Left hindlimb (tissue), 1 donor: ENCODE measurements at places on chromosomes 12 and 14.
A peak's percentile ranks its signal among the peaks of the same experiment; 100 is the strongest.

DNA sequence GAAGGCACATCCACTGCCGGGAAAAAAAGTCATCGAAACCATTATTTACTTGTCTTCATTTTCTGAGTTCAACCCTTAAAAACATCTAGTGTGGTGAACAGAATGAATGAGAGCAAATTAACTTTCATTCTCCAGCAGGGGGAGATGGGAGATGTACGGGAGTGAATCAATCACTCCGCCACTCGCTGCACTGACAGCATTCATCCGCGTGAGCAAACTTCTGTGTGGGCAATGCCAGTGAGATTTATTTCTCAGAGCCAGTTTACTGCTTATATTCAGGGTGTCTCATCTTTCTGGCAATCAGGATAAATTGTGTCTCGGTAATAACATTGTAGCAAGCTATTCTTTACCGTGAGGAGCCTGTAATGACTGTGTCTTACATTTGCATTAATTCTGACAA is 463.6 kb upstream of the MIS18BP1 start:
- no peak for DNase-seq

DNA sequence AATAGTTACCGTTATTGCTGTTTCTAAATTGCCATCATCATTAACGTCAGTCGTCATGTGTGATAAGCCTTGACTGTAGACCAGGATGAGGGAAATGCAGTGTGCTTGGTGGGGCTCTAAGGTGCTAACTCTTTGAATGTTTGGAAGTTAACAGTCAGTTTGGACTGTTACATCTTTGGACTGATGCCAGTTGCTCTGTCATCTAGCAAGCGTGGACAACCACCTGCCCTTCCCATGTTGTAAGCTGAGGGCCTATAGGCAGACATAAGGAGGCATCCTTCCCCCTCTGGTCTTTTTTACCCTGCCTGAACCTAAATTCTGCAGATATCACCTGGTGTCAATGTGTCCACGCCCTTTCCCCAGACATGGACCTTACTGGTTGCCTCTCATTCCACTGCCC is 94.4 kb downstream of the PPP2R5C start:
- no peak for DNase-seq

GRCh38 chr12:94147387-94147990 is 888 bp upstream of the PLXNC1 start:
- no peak for DNase-seq

- DNase-seq = no peak
Observed at GRCh38 chr14:87940894-87941293, 52.1 kb downstream of the GALC start.

GRCh38 chr12:2324387-2324786 is 271.6 kb downstream of the CACNA1C start:
- DNase-seq = peak; percentile 38

DNA sequence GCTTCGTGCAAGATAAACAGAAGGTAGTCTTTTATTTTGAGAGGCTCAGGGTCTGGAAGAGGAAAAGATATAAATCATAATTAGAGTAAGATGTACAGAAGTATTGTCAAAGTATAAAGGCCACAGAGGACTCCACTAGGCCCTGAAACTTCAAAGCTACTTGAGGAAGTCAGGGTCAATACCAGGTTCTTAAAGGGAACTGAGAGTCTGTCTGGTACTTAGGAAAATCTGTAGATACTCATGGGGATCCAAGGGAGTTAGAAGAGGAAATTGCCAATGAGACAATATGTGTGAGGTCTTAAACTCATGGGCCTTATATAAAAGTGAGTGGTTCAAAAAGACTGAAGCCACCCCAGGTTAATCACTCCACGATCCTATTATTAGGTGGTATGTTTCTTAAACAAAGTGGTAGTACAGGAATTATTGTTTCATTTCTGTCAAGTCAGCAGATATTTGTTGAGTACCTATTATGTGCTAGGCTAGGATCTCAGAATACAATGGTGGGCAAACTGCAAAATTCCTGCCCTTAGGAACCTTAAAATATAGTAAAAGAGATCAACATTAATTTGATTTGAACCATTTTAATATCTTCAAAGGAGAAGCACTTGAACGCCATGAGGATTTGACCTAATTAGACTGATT is 314.6 kb downstream of the ADAMTS20 start:
- DNase-seq = no peak

- peak; percentile 41 for DNase-seq
Observed at GRCh38 chr14:33561488-33562175, 389.2 kb downstream of the EGLN3 start.

GRCh38 chr12:76921100-76921471 is 42.3 kb upstream of the CSRP2 start:
- no peak for DNase-seq

GRCh38 chr12:18589316-18589715 is 148.5 kb downstream of the PLCZ1 start:
- no peak for DNase-seq

- no peak for DNase-seq
Observed at GRCh38 chr14:95689441-95689840, 3.2 kb downstream of the TCL1B start.

- peak; percentile 51 for DNase-seq
Observed at GRCh38 chr14:53542732-53543131, 389.6 kb upstream of the DDHD1 start.

DNA sequence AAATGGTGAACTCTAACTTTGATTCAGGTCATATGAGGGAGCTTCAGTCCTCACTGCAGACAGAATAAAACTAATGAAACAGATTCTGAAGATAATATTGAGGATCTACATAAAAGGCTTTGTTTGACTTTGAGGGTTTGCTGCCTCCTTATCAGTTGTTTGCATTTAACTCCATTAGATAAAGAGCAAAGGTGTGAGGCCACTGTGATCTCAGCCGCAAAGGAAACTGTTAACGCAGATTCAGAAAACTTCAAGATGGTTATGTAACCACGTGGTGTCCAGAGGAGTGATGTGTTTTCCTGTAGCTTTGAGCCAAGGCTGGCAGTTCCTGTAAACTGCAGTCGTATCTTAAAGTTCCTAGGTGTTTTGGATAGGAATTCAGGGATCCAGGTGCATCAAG is 67.8 kb downstream of the METTL25 start:
- no peak for DNase-seq

DNA sequence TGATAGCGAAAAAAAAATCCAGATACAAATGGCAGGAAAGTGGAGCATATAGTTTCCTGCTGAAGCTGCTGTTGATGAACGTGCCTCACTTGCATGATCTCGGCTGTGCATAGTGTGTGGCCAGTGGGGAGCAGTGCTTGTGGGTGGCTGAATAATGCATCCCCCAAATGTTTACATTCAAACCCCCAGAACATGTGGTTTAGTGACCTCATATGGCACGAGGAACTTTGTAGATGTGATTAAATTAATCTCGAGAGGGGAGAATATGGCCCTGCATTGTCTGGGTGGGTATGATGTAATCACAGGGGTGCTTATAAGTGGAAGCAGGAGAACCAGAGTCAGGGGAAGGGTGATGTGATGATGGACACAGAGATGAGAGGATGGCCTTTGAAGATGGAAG is 425.0 kb downstream of the TMEM121 start:
- DNase-seq = no peak

GRCh38 chr12:84034871-84035270 is 877.7 kb downstream of the SLC6A15 start:
- DNase-seq = no peak

DNA sequence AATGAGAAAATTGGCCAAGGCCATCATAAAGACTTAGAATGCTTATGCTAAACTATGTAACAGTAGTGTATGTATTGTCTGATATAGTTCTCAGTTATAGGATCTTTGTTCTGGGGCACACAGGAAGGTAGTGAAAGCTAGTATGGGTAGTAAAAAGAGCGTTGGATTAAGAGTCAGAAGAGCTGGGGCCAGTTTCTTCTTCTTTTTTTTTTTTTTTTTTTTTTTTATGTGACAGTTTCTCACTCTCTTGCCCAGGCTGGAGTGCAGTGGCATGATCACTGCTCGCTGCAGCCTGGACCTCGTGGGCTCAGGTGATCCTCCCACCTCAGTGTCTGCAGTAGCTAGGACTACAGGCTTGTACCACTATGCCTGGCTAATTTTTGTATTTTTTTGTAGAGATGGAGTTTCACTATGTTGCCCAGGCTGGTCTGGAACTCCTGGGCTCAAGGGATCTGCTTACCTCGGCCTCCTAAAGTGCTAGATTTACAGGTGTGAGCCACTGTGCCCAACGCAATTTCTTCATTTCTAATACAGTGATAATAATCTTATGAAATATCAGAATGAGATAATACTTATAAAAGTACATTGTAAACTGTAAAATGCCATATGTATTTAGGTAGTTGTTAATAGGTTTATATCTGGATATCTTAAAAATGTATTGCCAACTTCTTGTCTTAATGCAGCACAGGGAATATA is 7.4 kb downstream of the MDM2 start:
- no peak for DNase-seq

- DNase-seq = no peak
Observed at GRCh38 chr12:80241576-80242273, 142.4 kb downstream of the OTOGL start.

DNA sequence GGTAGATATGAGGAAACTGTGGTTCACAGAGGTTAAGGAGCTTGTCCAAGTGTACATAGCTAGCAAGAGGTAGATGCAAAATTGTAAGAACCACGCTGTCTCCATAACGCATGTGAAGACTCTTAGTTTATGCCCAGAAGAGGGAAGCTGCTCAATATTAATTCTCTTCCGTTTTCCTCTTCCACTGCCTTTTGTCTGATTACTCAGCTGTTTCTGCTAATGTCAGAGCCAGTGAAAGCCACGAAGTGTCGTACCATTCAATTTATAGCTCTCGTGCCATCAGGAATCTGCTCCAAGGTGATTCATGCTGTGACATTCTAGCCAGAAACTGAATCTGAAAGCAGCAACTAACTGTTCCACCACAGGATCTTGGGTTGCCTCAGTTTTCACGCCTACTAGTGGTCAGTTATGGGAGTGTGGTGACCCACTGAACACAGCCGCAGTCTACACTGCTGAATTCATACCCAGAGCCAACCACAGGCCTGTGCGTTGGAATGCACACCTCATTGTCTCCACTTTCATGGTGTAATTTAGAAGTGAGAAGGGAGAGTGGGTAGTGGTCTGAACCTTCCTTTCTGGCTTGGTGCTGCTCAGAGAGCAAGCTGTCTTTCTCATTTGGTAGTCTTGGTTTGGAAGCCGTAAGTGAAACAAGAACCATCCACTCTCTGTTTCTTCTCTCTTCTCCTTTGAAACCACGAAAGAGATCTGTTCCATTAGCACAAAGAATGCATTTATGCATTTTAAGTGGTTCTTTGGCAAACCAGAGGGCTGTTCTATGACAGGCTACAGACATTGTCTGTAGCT is 74.2 kb upstream of the NAP1L1 start:
- peak; percentile 45 for DNase-seq

DNA sequence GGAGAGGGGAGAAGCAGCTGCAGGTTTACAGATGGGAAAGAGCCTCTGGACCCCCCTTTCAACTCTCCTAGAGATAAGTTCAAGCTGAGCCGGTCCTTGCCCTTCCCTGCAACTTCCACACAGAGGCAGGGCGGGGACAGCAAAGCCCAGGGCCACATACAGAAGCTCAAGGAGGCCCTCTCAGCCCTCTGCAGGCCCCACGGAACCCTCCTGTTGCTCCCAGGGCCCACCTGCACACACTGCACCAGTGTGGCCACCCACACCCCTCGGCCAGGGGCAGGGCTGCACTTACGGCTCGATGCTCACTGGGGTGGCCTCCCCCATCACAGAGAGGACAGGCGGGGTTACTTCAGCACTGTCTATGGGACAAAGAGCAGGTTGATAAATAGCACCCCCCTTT is 13.0 kb upstream of the PNMA1 start:
- peak; percentile 35 for DNase-seq

- DNase-seq = no peak
Observed at GRCh38 chr14:34013721-34014060, 62.8 kb upstream of the EGLN3 start.

GRCh38 chr12:56299308-56299852 is 750 bp downstream of the CS start:
- DNase-seq = peak; percentile 39

GRCh38 chr12:55707841-55708694 is at the start of gene ITGA7:
ITGA7 (minus strand) TSS chr12:55707904; CDS start chr12:55707682, 222 bp downstream.
- peak; percentile 81 for DNase-seq
